HFFc6 (cell line): ENCODE measurements at places on chromosomes 13 and 19. TPM values are rescaled to one million over a fixed set of nuclear protein-coding genes. Genes with fewer than 3 reads are reported as not detected.

Gene KLF5
- total RNA-seq, result 19.8 to 29.7 TPM (median 25.7 TPM) in 3 replicates

Gene GSX1
- not detected in 3 replicates for total RNA-seq

Gene NLRP5
- not detected in 3 replicates for total RNA-seq

Gene CD37
- total RNA-seq, result not detected in 3 replicates

Gene PLEKHA4
- 7.8 and 13.8 TPM in 2 replicates for total RNA-seq

Gene RUBCNL
- total RNA-seq, result not detected in 3 replicates

Gene CERS1
- total RNA-seq, result 0.96 to 2.3 TPM (median 2.0 TPM) in 3 replicates

Gene CASP14
- total RNA-seq, result not detected in 3 replicates

Gene NLRP7
- not detected in 3 replicates for total RNA-seq
